ENCODE measurements at places on chromosomes 3 and 15.
A peak's percentile ranks its signal among the peaks of the same experiment; 100 is the strongest.

- no peak for DNase-seq
These were observed 24.3 kb downstream of the NDUFAF1 start for GRCh38 chr15:41377978-41378377.

DNA sequence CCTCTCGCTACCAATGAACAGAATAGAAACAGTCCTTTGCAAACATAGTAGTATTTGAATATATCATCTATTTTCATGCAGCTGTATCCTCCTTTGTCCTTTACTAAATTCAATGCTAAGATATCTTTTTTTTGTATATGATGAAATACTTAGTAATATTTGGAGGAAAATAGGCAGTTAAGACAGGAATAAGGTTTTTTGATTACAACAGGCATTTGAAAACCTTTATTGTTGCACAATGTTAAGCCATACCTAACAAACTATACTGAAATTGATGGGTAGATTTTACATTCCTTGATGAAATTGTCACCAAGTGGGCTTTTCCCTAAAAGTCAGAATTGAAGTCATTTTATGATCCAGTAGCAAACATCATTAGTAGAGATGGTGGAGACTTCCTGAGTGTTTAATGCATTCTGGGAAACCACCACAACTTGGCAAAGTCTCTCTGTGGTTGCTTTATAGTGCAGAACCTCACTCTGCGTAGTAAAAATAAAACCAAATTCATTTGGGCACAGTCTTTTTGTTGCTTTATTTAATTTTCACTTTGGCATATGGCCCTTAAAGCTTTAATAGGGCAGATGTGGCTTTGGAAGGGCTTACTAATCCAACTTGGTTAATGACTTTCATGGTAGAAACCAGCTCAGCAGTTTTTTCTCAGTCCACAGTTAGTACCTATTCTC, 216.0 kb downstream of the DIPK2A start:
- no peak for DNase-seq

GRCh38 chr15:29612096-29612495, 210.2 kb downstream of the TJP1 start:
- no peak for DNase-seq

- DNase-seq, result no peak
These were observed 75.7 kb downstream of the CD200R1L start for GRCh38 chr3:112770951-112771350.

DNA sequence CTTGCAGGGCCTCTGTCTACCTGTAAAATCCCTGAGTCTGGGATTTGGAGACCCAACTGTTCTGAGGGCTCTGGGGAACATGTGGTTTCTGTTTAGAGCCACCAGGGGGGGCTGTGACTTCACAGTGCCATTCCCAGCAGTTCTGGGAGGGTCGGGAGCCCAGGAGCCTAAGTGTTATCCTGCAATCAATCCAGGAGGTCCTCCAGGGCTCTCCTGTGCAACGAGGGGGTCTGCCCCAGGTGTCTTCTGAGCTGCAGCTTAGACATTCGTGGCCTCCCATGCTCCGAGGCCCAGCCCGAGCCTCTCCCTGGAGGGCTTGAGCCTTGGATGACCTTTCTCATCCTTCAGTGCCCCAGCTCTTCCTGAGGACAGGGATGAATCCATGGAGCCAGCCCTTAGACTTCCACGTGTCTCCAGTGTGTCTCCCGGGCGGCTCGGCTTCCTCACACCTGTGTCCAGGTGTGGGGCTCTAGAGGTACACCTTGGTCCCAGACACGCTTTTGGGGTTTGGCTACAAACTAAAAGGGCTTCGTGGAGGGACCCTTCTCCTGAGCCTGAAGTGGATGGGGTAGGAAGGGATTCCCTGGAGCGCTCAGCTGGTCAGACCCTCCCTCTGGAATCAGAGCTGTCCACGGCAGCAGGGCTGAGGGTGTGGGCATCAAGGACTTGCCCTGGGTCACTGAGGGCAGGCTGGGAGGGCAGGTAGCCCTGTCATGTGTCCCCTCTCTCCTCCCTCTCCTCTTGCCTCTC, 20.3 kb upstream of the ABTB1 start:
- DNase-seq, result no peak

DNA sequence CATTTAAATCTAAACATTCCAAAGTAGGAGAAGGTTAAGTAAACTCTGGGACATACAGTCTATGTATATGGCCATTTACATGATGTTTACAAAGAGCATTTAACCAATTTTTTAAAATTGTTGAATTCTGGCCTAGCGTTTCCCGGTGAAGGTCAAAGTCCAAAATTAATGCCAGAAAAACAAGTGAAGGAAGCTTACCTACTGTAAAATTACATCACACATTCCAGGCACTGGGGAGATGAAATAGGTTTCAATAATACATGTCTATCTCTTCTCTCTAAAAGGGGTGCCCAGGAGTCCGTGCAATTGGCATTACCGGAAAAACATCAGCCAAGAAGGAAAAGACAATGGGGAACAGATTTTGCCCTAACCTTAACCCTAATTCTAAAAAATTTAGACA, 358.8 kb downstream of the VPS13C start:
- DNase-seq, result no peak

DNA sequence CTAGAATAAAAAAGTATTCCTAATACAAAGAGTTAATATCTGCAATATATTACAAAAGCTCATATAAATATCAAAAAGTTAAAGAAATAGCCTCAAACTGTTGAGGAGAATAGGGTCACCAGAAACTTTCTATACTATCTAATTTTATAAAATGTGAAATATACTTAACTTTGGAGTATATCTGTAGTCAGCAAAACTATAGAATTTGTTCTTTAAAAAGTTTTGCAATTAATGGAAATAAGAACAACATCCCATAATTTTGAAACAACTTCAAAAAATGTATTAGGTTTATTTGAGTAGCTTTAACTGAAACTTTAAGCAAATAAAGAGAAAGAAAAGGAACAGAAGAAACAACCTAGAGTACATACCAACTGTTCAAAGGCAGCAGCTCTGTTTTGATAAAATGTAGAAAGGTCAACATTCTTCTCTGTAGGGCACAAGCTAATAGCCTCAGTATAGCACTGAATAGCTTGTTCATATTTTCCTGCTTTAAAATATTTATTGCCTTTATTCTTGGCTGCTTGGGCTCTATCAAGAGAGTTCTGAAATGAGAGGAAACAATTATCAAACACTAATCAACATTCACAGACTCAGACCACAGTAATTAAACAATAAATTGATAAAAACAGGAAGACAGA, 14.3 kb downstream of the TOMM70 start:
- DNase-seq, result no peak

GRCh38 chr3:150022381-150023238, 51.9 kb upstream of the PFN2 start:
- DNase-seq, result peak; percentile 31

- DNase-seq, result no peak
These were observed 17.5 kb upstream of the GNAT1 start for GRCh38 chr3:50173685-50174516.

DNA sequence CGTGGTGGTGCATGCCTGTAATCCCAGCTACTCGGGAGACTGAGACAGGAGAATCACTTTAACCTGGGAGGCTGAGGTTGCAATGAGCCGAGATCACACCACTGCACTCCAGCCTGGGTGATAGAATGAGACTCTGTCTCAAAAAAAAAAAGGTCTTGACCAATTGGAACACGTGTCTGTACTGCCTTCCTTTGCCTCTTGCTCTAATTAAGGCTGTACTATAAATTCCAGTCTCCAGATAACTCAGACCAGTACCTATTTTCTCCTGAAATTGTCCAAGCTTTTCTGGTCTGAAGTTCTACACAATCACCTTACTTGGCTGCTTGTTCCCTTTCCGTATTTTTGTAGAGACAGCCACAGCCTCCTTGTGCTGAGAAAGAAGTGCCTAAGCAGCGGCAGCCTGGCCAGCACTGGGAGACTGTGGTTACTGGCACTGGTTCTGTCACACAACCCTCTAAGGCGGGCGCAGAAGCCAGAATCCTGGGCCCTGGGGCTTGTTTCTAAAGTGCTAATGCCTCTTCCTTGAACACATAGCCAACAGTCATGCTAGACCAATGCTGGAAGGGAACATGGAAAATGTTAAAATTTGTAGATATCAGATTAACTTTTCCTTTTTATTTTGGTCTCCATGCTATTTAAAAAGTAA, 6.2 kb upstream of the CEP70 start:
- DNase-seq, result no peak

DNA sequence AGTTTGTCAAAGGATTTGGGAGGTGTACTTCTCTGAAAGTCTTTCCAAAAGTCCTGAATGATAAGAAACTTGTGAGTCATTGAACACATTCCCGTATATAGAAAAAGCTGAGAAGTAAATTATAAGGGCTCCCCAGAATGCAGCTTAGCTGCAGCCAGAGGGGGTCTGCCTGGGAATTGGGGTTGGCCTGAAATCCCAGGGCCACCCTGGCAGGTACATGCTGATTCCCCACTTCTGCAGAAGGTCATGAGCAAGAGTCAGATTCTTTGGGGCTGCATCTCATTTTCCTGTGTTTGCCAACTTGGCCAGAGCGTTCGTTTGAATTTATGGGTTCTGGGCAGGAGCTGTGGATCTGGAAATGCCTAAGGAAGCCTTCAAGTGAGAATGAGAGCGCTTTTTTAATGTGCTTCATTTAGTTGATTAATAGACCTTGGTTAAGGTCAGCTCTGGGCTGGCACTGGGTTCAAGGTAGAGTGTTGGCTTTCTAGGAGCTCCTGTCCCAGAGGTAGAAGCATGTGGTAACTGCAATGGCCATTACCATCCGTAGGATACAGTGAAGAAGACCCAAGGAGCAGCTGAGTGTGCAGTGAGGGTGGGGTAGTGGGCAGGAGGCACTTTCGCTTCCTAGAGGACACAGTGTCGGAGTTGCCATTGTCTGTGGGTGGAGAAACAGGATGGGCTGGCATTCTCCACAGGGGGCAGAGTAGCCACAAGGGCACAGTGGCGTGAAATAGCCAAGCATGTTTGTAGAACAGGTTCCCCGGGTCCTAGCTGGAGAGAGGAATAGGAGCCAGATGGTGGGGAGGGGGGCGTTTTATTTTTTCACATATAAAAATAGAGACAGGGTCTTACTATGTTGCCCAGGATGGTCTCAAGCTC, 3.2 kb downstream of the SLC6A6 start:
- DNase-seq, result peak; percentile 26

Measured in NCI-H510A (cell line).